ENCODE measurements at places on chromosomes 5 and 9. TPM values are rescaled to one million over a fixed set of nuclear protein-coding genes. Genes with fewer than 3 reads are reported as not detected.

The SLC6A7 gene
- total RNA-seq = not detected

The SPACA9 gene
- 11.2 TPM for total RNA-seq

The NRG2 gene
- 1.9 TPM for total RNA-seq

The TAS2R1 gene
- total RNA-seq = not detected

The LHX3 gene
- 0.08 TPM for total RNA-seq

The ALDH1A1 gene
- total RNA-seq = 3.3 TPM

The RLN2 gene
- not detected for total RNA-seq

The HTR1A gene
- not detected for total RNA-seq

The FAM151B gene
- 1.3 TPM for total RNA-seq

The ANGPTL2 gene
- 2.1 TPM for total RNA-seq

The SLC24A2 gene
- 0.04 TPM for total RNA-seq

The PHYHD1 gene
- 12.4 TPM for total RNA-seq

The MLANA gene
- not detected for total RNA-seq

The MCC gene
- total RNA-seq = 37.6 TPM

The NMUR2 gene
- total RNA-seq = not detected

The ADRA1B gene
- total RNA-seq = not detected

The PLGRKT gene
- total RNA-seq = 28.1 TPM

The CDC25C gene
- 2.7 TPM for total RNA-seq

The WDR36 gene
- total RNA-seq = 23.1 TPM

The SLC46A2 gene
- 0.44 TPM for total RNA-seq

The SMIM3 gene
- total RNA-seq = 17.0 TPM

The CATSPER3 gene
- total RNA-seq = 0.40 TPM

The PFN3 gene
- total RNA-seq = not detected

The CMYA5 gene
- 0.36 TPM for total RNA-seq

The DDX4 gene
- total RNA-seq = not detected

The ABLIM3 gene
- total RNA-seq = 22.4 TPM

The AJM1 gene
- 1.1 TPM for total RNA-seq

The HSPB3 gene
- total RNA-seq = not detected

Measured in esophagus mucosa (tissue), 1 donor.